ENCODE measurements at places on chromosomes 5 and 9.

- no peak for DNase-seq
Measured at GRCh38 chr5:38134810-38135209, 123.5 kb upstream of the EGFLAM start.

DNA sequence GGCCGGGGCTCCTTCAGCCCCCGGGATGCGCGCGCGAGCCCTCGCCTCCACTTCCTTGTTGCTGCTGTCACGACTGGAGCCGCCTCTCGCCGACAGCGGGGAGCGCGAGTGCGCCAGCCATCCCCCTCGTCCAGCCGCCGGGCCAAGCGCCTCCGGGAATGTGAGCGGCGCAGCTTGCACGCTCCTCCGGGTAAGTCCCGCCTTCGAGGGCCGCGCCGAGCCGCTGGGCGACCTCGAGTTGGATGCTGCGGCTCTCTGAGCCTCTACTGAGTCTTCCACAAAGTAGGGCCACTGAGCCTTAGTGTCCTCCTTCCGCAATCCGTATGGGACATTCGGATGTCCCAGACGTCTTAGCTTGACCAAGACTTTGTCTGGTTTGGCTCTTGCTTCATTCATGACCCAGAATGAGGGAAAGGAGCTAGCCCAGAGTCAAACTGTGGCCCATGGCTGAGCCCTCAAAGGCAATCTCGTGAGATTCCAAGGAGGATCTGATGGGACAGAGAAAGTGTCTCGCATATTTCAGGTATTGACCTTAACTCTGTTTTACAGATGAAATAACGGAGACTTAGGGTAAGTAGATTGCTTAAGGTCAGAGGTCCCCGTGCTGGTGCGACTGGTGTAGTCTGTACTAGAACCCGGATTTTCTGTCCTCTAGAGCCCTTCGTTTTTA is 586 bp downstream of the HMGXB3 start:
- peak; percentile 57 for DNase-seq

- no peak for DNase-seq
Measured at GRCh38 chr9:110029956-110030480, 177.9 kb downstream of the C9orf152 start.

DNA sequence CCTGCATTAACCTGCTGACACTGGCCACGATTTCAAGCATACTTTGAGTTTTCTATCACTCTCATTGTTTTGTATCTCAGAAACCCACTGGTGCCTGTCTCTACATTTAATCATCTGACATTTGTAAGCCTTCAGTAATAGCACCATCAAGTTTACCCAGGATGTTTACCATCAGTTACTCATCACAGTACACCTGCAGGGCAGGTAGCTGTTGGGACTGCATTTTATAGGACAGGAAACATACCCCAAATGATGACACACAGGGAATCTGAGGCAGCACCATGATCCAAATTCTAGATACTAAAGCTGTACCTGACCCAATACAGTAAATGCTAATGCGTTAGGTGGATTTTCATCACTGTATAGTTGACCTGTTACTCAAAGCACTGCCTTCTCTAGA is 114.2 kb downstream of the FEM1C start:
- no peak for DNase-seq

- DNase-seq = no peak
Measured at GRCh38 chr9:37293664-37294524, 128.6 kb upstream of the GRHPR start.

Data from ureter (tissue), 1 donor.